Hematopoietic multipotent progenitor cell treated with erythropoietin and hydrocortisone succinate and interleukin-3 and kit ligand, for 15 days (in vitro differentiated cells): ENCODE measurements at places on chromosomes 4 and X.
A peak's percentile ranks its signal among the peaks of the same experiment; 100 is the strongest.

GRCh38 chrX:154542723-154543424, 3.8 kb downstream of the G6PD start:
- DNase-seq = peak; percentile 72

- no peak for DNase-seq
Measured at GRCh38 chrX:104568304-104568915, 2.4 kb downstream of the IL1RAPL2 start.

- DNase-seq = no peak
Measured at GRCh38 chrX:78997870-78998558, 52.8 kb downstream of the P2RY10 start.

GRCh38 chr4:8472158-8472688, 31.6 kb downstream of the TRMT44 start:
- DNase-seq = no peak

DNA sequence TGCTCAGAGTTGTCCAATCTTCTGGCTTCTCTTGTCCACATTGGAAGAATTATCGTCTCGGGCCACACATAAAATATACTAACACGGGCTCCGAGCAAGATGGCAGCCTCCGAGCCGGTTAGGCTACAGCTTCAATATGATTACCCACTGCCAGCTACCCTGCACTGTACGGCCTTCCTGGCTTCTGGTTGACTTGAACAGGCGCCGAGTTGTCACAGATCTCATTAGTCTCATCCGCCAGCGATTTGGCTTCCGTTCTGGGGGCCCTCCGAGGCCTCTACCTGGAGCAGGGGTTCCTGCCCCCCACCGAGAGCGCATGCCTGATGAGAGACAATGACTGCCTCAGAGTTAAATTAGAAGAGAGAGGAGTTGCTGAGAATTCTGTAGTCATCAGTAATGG, 101.2 kb upstream of the NUDT6 start:
- DNase-seq = no peak

GRCh38 chr4:56651056-56651350, 30.1 kb downstream of the HOPX start:
- no peak for DNase-seq

DNA sequence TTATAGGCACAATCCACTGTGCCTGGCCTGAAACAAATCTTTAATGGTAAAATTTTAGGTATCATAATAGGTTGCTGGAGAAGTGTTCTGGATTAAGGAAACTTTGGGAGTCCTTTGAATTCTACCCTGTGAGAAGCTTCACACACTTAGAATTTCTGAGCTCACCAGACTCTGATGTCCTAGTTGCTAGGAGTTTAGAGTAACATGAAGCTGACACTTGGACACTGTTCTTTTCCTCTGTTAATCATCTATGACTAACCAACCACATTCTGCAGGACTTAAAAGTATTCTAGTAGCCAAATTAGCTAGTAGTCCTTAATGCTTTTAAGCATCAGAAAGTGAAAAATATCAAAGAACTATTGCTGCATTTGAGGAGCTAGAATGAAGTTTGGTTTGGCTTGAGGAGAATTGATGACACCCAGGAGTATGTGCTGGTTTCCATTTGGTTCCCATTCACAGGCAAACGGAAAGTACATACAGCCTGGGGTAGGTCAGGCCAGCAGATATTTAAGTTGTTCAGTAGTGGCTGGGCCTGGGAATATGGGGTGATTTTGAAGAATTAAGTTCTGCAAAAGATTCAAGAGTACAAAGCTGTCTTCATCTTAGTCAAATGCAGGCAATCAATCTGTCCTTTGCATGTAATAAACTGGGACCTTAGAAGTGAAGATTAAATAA, 38.8 kb upstream of the IGFBP7 start:
- no peak for DNase-seq

GRCh38 chr4:107203733-107204132, 167.6 kb upstream of the DKK2 start:
- no peak for DNase-seq

GRCh38 chrX:45840411-45840950, 639.8 kb upstream of the DIPK2B start:
- DNase-seq = no peak

- no peak for DNase-seq
Measured at GRCh38 chrX:22800806-22801205, 199.0 kb upstream of the DDX53 start.

- DNase-seq = no peak
Measured at GRCh38 chr4:188110741-188111471, 1.5 kb upstream of the TRIML2 start.

DNA sequence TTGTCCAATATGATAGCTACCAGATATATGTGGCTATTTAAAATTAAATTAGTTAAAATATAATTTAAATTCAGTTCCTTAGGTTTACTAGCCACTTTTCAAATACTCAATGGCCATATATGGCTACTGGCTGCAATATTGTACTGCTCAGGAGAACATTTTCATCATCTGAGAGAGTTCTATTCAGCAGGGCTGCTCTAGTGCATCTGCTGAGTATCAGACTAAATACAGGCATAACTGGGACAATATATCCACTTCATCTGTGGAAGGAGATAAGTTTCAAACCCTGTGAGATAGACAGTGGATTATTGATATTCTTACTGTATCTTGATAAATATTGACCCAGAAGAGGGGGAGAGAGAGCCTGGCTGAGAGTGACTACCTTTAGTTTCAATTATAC, 240.1 kb upstream of the ANKRD50 start:
- DNase-seq = no peak

GRCh38 chr4:52984462-52984881, 122.4 kb downstream of the RASL11B start:
- DNase-seq = no peak

DNA sequence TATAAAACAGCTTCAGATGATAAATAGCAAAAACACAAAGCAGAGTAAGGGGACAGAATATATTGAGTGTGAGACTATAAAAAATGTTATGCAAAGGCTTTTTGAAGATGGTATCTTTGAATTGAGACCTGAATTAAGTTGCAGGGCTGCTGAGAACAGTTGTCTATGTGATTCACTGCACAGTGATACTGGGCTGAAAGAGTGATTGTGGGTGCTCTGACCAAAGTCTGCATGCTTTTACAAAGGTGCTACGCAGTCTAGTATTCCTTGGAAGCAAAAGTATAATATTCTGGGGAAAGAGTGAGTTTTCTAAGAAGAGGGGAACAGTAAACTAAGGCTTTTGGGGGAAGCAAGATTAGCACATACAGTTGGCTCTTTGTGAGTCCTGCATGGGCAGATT, 234.0 kb downstream of the ARHGAP10 start:
- no peak for DNase-seq

GRCh38 chrX:48737213-48737938, 24.2 kb upstream of the GLOD5 start:
- peak; percentile 93 for DNase-seq

- no peak for DNase-seq
Measured at GRCh38 chr4:107866726-107867125, 42.0 kb downstream of the SGMS2 start.

DNA sequence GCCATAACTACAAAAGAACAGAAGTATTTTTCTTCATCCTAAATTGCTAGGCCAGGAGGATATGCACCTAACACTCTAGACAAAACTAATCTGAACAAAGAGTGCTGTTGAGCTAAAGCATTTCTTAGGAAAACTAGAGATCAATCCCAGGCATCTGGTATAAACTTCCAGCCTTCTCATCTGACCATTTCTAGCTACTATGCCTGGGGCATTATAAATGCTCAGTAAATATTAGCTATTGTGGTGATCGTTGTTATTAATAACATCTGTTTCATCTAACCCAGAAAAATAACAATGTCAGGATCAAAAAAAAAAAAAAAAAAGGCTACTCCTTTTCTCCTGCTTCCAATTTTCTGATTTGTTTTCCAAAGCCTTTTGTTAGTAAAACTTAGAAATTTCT, 7.7 kb upstream of the SLC10A6 start:
- no peak for DNase-seq

DNA sequence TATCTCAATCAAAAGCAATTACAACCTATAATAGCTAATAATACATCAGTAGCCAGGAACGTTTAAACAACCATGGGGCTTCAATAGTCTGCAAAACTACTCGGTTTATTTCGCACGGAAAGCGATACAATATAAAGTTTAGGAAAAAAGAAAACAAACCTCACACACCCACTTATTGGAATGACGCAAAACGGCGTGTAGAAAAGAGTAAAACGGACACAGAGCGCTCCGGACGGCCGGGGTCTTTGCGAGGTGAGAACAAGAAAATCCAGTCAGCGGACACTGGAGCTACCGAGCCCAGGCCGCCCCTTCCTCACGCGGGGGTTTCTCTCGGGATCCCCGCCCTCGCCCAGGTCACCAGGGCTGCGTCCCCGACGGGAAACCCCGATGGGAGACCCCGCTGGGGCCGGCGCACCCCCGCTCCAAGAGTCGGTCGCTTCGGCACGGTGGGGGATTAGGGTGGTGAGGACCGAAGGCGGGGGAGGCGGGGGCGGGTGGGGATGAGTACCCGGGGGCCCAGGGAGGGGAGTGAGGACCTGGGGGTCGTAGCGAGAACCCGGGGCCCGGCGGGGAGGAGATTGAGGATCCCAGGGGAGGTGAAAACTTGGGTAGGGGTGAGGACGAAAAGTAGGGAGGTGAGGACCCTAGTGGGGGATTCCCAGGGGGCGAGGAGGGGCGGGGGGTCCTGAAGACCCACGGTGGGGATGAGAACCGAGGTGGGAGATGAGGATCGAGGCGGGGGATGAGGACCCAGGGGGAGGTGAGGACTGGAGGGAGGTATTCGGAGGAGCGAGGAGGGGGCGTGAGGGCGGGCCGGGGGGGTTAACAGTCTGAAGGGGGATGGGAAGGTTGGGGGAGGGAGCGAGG, 737 bp downstream of the NELFA start:
- no peak for DNase-seq

GRCh38 chr4:14177987-14178386, 550.5 kb upstream of the BOD1L1 start:
- DNase-seq = no peak

DNA sequence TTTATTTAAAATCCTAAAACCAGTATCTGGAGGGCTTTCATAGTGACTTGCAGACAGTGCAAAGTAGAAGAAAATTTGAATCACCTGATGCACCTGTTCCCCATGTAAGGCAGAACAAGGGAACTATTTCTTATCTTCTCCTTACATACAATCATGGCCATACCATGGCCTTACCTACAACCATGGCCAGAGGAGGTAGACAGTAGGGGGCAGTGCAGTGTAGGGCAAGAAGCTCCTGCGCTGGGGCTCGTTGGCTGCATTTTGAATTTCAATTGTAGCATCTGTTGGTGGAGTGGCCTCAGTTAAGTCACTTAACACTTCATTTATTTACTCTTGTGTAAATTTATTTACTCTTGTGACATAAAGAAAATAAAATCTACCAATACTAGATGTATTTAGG, 33.0 kb downstream of the GALNTL6 start:
- peak; percentile 7 for DNase-seq

DNA sequence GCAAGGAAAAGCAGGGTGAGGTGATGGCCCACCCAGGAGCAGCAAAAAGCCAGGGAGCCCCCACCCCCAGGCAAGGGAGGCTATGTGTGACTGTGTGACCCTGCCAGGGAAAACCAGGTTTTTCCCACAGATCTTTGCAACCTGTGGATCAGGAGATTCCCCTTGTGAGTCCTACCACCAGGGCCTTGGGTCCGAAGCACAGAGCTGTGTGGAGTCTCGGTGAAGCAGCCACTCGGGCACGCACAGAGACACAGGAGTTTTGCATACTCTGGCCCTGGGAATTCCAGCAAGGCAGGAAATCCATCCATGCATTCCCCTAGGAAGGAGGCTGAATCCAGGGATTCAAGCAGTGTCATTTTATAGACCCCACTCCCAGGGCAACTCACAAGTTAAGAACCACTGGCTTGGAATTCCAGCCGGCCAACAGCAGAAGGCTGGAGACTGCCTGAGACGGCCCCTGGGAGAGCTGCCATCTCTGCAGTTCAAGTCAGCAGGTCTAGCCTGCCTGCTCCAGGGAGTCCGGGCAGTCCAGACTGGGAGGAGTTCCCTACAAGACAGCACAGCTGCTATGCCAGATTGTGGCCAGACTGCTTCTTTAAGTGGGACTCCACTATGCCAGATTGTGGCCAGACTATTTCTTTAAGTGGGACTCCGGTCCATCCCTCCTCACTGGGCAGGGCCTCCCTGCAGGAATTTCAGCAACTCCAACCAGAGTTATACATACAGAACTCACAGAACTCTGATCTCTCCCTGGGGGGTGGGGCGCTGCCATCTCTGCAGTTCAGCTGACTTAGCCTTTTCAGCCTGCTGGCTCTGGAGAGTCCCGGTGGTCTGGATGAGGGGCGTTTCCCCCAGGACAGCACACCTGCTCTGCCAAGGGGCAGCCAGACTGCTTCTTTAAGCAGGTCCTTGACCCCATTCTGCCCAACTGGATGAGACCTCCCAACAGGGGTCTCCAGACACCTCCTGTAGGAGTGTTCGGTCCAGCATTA, 85.1 kb upstream of the ADAD1 start:
- DNase-seq = no peak

DNA sequence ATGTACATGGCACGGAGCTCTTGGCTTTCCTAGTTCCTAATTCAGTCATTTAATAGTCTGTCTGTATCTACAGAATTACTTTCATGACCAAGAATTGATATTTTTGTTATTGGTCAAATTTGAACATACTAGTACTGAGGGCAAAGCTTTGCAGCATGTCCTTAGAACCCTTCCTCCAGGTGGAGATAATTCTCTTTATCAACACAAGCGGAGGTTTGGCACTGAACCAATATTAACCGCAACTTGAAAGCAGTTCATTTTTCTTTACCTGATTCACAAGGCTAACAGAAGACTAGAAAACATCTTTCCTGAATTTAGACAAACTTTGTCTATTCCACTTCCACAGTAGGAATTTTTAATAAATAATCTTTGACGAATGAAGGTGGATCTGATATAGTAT, 73.8 kb downstream of the TACR3 start:
- DNase-seq = no peak

GRCh38 chr4:82562564-82562854, 721 bp upstream of the TMEM150C start:
- no peak for DNase-seq

DNA sequence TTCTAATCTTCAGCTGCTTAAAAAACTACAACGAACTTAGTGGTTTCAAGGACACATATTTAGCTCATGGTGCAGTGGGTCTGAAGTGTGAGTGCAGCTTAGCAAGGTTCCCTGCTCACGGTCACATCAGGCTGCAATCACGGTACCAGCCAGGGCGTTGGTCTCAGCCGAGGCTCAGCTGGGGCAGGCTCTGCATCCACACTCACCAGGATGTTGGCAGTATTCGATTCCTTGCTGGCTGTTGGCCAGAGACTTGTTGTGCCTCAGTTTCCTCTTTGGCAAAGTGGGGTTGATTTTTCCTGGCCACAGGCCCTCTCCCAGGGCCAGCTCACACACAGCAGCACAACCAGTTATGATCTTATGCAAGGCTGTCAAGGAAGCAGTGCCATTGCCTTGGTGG, 61.8 kb downstream of the TRMT44 start:
- no peak for DNase-seq

- no peak for DNase-seq
Measured at GRCh38 chr4:173937631-173938270, 345.7 kb downstream of the FBXO8 start.
